ENCODE measurements at places on chromosomes 7 and 10. TPM values are rescaled to one million over a fixed set of nuclear protein-coding genes. Genes with fewer than 3 reads are reported as not detected.
A peak's percentile ranks its signal among the peaks of the same experiment; 100 is the strongest.

DNA sequence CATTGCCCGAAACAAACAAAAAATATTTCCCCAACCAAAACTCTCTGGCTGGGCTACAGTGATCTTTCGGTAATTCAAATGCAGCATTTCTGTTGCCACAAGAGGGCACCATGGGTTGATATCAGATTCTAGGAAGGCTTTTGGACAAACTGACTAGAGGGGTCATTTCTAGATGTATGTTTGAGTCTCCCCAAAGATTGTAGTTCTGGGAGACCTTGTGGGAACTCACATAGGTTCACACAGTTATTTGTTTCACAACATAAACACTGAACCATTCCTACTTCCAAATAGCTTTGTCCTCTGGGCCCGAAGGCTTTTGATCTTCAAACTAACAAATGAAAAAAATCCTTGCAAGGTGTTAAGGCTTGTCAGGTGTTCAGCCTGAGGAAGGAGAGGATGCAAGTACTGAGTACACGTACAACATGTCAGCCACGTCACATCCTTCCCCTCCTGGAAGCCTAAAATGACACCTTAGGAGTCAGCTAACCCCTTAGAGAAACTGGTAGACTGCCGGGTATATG lies 37.0 kb upstream of the IL15RA start:
- H3K27me3 ChIP-seq = no peaks in the 10 kb centered on the region
- no peak overlapping the region for H3K27ac ChIP-seq
- peak; percentile 71 for DNase-seq
- no peaks in the 10 kb centered on the region for H3K36me3 ChIP-seq

GRCh38 chr7:44962483-44963251 lies 16.1 kb downstream of the MYO1G start:
- H3K27ac ChIP-seq = no peak overlapping the region
- H3K27me3 ChIP-seq = no peaks in the 10 kb centered on the region
- H3K36me3 ChIP-seq = no peaks in the 10 kb centered on the region

GRCh38 chr7:140704205-140704604 lies 7.7 kb downstream of the NDUFB2 start:
- no peak overlapping the region for H3K4me3 ChIP-seq
- H3K27ac ChIP-seq = no peak overlapping the region
- peaks cover 21% of the 10 kb centered on the region for H3K36me3 ChIP-seq
- H3K4me1 ChIP-seq = no peaks in the 10 kb centered on the region
- DNase-seq = no peak

DNA sequence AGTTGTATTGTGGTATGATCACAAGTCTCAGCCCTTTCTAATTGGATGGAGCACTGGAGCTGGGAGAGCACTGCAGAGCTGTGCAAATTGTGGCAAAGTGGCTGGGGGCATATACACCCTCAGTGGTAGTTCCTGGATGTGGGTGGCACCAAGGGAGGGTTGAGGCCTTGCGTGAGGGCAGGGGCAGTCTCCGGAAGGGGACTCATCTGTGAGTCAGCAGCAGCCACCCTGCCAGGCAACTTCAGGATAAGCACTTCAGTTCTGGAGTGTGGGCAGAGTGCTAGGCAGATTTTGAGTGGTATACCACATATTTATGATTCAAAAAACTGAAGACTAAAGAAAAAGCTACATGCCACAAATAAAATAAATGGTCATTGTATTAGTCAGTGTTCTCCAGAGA lies 210.5 kb downstream of the ETV1 start:
- no peaks in the 10 kb centered on the region for H3K36me3 ChIP-seq
- peak overlapping the region; percentile 32 for H3K27ac ChIP-seq
- no peaks in the 10 kb centered on the region for H3K27me3 ChIP-seq
- H3K4me1 ChIP-seq = peaks cover 22% of the 10 kb centered on the region

- peaks cover 11% of the 10 kb centered on the region for H3K4me1 ChIP-seq
- H3K4me3 ChIP-seq = no peak overlapping the region
- peak; percentile 31 for DNase-seq
- no peaks in the 10 kb centered on the region for H3K36me3 ChIP-seq
- H3K27ac ChIP-seq = no peak overlapping the region
- no peaks in the 10 kb centered on the region for H3K27me3 ChIP-seq
Observed at GRCh38 chr7:2608921-2609411, 22.8 kb upstream of the TTYH3 start.

DNA sequence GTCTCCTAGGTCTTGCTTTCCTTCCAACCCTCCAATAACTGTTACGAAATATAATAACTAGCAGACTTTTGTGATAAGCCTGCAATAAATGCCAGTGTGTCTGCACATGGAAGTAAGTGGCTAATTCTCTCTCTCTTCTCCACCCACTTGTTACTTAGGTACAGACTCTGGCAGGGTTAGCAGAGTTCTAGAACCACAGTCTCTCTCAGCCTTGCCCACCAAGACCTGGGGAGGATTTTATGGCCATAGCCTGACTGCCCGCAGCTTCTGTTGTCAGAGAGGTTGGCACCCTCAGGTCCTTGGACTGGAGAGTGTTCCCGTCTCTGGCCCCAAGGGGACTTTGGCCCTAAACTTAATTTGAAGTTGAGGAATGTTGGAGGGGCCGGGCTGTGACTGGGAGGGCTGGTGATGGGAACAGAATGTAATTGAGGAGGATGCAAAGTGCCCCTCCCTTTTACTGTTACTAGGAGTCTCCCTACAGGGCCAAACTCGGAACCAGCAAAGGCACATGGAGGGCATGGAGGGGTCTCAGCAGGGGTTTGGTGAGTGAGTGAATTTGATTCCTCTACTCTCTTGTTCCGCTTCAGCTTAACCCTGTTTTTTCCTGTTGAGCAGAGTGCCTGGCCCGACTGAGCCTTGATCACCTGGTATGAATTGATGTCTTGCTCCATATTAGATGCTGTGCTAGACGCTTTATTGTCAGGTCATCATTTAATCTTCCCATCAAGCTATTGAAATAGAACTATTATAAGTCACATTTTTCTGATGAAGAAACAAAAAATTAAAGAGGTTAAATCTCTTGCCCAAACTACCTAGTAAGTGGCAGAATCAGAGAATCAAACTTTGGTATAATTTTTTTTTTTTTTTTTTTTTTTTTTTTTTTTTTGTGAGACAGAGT lies 37.0 kb upstream of the LCOR start:
- no peaks in the 10 kb centered on the region for H3K27me3 ChIP-seq
- no peak overlapping the region for H3K4me3 ChIP-seq
- peak; percentile 19 for DNase-seq
- H3K4me1 ChIP-seq = no peaks in the 10 kb centered on the region
- H3K36me3 ChIP-seq = no peaks in the 10 kb centered on the region

- H3K4me1 ChIP-seq = peaks cover 13% of the 10 kb centered on the region
- no peak overlapping the region for H3K4me3 ChIP-seq
- no peak for DNase-seq
- no peak overlapping the region for H3K27ac ChIP-seq
- H3K27me3 ChIP-seq = no peaks in the 10 kb centered on the region
Observed at GRCh38 chr7:34357068-34357467, 300.9 kb upstream of the NPSR1 start.

DNA sequence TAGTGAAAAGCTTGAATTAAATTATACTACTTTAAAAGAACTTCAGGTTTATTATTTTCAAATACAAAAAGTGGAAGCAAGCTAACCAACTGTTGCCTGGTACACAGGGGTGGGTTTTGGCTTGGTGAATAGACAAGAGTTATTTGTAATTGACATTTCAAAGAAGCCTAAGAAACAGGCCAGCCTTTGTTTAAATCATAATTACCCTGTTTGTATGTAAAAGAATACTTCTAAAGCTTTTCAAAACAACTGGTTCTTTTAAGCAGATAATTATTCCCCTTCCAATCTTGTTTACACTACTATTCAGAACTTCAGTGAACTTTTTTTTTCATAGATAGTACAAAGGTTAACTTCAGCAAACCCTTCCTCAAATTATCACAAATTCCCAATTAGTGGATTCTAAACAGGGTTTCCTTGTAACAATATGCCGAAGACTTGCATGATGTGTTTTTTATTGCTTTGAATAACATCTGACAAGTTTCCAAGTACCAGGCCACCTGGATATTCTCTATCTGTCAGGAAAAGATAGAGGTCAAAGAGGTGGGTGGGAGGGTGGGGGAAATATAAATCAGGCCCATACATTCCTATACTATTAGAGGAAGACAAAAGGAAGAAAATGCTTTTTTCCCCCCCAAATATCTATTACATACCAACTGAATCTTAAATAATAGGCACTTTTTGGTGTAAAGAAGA lies 20.4 kb downstream of the SSMEM1 start:
- H3K36me3 ChIP-seq = no peaks in the 10 kb centered on the region
- H3K4me1 ChIP-seq = no peaks in the 10 kb centered on the region
- DNase-seq = no peak
- H3K27me3 ChIP-seq = no peaks in the 10 kb centered on the region
- H3K4me3 ChIP-seq = no peak overlapping the region
- no peak overlapping the region for H3K27ac ChIP-seq

The KCP gene
- total RNA-seq = not detected

The GPR26 gene
- total RNA-seq = not detected

The KLHL7 gene
- 57.7 TPM for total RNA-seq

The DRGX gene
- total RNA-seq = not detected

The PSMG3 gene
- total RNA-seq = 28.3 TPM
